Esophagus muscularis mucosa (tissue), 4 donors: ENCODE measurements at places on chromosomes 2 and 18. TPM values are rescaled to one million over a fixed set of nuclear protein-coding genes. Genes with fewer than 3 reads are reported as not detected.

B3GNT7 gene
- total RNA-seq: 7.0 TPM

SERPINB10 gene
- not detected for total RNA-seq

UGT1A5 gene
- not detected for total RNA-seq

PFN4 gene
- not detected for total RNA-seq

FAM228A gene
- total RNA-seq: 1.1 TPM

REG3G gene
- total RNA-seq: not detected

ERBB4 gene
- 0.17 TPM for total RNA-seq

CDH19 gene
- 47.3 TPM for total RNA-seq

PLEKHH2 gene
- 20.3 TPM for total RNA-seq

RNASEH1 gene
- 34.6 TPM for total RNA-seq

LYPD6 gene
- 1.0 TPM for total RNA-seq

RAB31 gene
- total RNA-seq: 145 TPM

GCG gene
- total RNA-seq: not detected

INHBB gene
- total RNA-seq: 13.9 TPM

CRYBA2 gene
- total RNA-seq: not detected

ITGB6 gene
- not detected for total RNA-seq

ZNF804A gene
- not detected for total RNA-seq

FAM110C gene
- 0.98 TPM for total RNA-seq

MYO7B gene
- total RNA-seq: 0.19 TPM

KHK gene
- total RNA-seq: 2.0 TPM

IL36G gene
- not detected for total RNA-seq

DNA sequence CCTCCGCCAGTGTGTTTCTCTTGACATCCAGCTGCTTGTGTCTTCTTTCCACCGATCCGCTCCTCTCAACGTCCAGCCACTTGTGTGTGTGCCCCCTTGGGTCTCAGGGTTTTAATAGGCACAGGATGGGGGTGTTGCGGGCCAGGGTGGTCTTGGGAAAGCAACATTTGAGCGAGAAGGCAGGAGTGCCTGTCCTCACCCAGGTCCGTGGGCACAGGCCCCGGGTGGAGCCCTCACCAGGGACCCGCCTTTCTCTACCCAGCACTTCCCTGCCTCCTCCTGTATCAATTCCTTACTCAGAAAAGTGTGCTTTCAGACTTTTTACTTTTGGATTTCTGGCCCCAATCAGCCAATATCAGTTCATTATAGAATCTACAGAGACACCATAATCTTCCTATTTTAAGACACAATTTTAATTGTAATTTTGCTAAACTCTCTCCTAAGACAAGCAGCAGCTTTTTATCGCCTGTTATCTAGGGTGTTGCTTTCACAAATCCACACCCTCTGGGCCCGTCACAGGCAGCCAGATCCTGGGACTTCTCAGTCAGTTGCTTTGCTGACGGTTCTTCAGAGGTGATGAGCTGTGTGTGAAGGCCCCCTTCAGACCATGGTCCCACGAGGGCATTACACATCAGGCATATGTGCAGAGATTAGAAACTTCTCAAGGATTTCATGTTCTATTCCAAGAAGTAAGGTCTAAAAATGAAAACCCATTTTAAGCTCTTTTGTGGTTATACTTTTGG is 96.0 kb upstream of the FHL2 start:
- DNase-seq: no peak

DNA sequence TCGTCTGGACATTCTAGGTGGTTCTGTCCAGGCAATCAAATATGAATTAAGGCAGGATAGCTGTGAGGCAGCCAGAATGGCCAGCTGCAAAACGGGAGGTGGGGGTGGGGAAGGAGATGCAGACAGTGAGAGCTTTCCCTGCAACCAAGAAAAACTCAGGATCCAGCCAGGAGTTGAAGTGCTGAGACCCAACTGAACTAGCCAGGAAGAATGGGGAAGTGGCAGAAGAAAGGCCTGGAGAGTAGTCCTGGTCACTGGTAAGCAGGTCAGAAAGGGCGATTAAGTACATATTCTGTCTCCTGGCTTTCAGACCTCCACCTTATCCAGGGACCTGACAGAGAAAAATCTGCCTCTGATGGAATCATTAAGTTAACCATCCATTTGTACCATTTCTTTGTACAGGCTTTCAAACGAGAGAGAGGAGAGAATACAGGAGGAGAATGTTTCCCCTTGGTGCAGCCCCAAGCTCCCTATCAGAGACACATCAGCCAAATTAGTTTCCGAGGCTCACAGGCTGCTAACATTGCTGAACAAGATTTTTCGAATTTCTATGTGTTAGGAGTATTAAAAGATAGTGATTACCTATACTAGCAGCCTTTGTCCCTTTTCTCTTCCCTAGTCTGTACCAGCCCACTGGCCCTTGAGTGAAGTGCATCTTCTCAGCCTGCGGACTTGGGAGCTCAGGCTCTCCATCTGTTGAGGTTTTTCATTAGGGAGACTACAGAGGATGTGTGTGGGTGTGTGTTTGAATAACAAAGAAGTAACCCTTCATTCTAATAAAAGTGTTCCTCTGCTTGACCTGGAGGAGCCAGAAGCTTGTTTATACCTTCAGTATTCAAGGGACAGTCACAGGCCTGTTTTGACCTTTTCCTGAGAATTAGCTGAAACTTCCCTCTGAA is 12.5 kb upstream of the HOXD1 start:
- DNase-seq: no peak

- no peak for DNase-seq
Observed at GRCh38 chr18:38576916-38577315, 1011.3 kb upstream of the CELF4 start.

DNA sequence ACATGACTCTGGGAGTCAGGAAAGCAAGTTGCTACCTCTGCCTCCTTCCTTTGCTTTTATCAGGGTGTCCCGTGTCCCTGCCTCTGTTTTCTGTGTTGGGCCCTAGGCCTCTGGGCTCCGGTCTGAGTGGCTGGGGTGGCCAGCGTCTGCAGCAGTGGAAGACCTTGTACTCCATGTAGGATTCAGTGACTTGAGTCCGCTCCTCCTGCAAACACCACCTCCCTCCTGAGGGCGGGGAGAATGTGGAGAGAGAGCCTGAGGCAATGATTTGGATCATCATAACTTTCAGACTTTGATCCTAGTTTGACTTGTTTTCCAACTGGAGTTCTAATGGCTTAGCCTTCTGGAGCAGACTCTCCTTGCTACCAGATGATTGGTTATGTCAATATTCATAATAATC is 30.8 kb downstream of the ATP6V1C2 start:
- DNase-seq: no peak

DNA sequence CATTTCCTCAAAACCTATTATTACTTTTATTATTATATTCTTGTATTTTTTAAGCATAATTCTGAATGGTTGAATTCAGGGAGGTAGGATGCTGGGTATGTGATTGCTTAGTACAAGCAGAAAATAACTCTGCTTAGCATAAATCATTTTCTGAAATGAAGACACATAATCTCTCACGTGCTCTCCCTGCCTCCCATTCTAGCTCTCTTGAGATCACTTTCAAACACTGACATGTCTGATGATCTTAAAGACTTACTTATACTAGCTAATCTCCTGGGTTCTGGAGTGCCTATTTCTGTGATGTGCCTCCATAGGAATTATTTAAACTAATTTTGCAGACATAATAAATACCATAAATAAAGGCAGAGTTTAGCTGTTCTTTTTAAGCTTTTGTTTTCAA is 1136.0 kb downstream of the SUCLG1 start:
- no peak for DNase-seq

GRCh38 chr2:192035731-192036442 is 158.8 kb downstream of the TMEFF2 start:
- no peak for DNase-seq

DNA sequence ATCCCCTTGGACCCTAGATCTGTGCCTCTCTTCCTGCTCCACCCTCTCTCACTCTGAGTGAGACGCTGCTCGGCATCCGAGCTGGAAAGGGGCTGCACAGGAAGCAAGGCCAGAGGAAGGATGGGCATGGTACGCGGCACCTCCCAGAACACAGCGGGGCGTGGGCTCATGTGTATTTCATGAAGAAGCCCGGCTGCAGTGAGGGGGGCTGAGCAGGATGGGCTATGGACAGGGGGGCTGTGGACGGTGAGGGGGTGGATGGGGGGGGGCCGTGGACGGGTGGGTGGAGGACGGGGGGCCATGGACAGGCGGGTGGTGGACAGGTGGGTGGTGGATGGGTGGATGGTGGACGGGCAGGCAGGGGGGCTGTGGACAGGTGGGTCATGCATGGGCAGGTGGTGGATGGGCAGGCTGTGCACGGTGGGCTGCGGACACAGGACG is 28.5 kb downstream of the SLC66A2 start:
- no peak for DNase-seq

- no peak for DNase-seq
Observed at GRCh38 chr2:189549449-189549832, 31.1 kb downstream of the SLC40A1 start.

GRCh38 chr2:38260469-38260868 is 116.6 kb downstream of the ATL2 start:
- DNase-seq: no peak

DNA sequence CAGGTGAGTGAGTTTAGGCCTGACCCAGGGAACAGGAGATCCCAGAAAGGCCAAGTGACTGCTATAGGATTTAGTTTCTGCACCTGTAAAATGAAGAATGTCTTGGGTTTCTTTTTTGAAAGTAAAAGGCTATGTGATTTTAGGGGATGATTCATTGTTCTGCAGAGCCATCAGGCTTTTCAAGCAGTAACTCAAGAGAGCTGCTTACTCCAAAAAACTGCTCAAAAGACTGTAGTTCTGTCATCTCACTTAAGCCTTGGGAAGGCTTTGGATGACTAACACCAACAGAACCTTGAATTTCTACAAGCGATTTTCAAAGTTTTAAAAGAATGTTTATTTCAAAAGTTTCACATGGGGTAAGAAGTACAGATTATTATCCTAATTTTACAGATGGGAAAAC is 165.1 kb downstream of the HAUS1 start:
- no peak for DNase-seq

GRCh38 chr2:172095905-172096625 is 6.6 kb downstream of the DLX2 start:
- DNase-seq: no peak

DNA sequence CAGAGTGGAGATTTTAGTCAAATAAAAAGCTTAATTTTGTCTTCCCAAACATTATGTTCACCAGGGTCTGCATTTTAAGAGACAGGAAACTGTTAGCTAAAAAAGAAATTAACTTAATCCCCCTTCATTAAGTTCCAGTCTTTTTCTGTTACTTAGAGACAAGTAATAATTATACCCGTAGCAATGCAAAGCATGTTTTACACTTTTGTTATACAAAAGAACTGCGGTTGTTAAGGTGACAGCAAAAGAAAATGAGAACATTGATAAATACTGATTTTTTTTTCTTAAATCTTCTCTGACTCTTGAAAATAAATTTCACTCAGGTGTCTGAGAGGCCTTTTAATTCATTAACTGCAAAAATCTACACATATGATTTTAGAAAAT is 101.4 kb downstream of the MEIS1 start:
- no peak for DNase-seq

- DNase-seq: no peak
Observed at GRCh38 chr2:42791606-42792005, 777 bp downstream of the HAAO start.

- no peak for DNase-seq
Observed at GRCh38 chr18:58098706-58099105, 54.7 kb downstream of the NEDD4L start.

GRCh38 chr2:23666980-23667357 is 260.0 kb downstream of the ATAD2B start:
- no peak for DNase-seq

GRCh38 chr2:164651361-164651760 is 30.1 kb upstream of the GRB14 start:
- no peak for DNase-seq

DNA sequence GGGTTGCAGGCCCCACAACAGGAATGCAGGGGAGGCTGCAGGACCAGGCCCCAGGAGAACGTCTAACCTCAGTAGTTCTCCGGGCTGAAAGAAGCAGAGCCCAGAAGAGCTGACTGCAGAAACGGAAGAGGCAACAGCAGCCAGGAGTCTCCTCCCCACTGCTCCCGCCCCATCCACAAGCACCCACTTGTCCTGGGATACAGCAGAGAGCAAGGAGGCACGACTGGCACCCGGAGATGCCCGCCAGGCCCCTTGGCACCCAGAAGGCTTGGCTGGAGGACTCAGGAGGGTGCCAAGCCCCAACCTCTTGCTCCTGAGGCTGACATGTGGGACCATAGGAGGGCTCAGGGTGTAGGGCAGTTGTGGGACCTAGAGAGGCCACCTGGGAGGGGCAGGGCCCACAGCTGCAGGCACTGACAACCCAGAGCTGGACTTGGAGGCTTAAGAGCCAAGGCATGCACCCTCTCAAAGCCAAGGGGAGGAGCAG is 29.0 kb upstream of the TNS1 start:
- peak; percentile 80 for DNase-seq

DNA sequence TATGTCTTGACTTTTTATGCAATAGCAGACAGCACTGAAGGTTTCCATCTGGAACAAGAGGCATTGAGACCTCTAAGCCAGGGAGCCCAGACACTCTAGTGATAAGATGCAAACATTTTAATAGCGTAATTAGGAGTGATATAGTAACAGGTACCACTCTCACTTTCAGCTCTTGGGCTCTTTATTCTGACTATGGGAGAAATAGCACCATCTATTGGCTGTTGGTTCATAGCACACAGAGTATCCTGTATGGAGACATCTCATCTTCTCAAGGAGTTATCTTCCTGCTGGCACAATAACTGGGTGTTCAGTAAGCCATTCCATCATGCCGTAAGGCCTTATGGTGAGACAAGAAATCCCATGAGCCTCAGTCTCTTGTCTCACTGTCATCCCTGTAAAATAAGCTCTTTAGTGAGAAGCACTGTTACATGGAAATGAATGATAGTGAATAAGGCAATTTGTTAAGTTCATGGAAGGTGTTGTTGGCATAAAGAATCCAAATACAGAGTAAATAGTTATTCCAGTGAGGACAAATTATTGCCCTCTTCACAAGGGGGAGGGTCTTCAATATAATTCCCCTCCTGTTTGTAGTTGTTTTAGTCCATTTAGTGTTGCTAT is 48.3 kb downstream of the THUMPD2 start:
- no peak for DNase-seq

GRCh38 chr18:72869226-72870185 is 1.7 kb upstream of the NETO1 start:
- DNase-seq: peak; percentile 77

DNA sequence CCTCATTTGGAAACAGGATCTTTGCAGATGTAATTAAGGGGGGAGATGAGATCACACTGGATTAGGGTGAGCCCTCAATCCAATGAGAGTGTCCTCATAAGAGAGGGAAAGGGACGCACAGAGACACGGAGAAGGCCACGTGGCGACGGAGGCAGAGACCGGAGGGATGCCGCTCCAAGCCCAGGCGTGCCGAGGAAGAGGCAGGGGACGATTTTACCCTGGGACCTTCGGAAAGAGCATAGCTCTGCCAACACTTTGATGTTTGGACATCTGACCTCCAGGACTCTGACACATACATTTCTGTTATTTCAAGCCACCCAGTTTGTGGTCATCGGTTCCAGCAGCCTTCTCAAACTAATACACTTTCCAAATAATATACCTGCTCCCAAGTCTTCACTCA is 84.4 kb upstream of the ZCCHC2 start:
- DNase-seq: no peak

- DNase-seq: no peak
Observed at GRCh38 chr2:2869553-2869952, 508.1 kb downstream of the EIPR1 start.
